ENCODE measurements at places on chromosomes 6 and 20. TPM values are rescaled to one million over a fixed set of nuclear protein-coding genes. Genes with fewer than 3 reads are reported as not detected.

Gene ANGPT4
- total RNA-seq: not detected

Gene PRND
- 34.1 TPM for total RNA-seq

Gene RAD21L1
- not detected for total RNA-seq

Gene PLCB1
- total RNA-seq: 30.9 TPM

Gene MCCD1
- total RNA-seq: not detected

Gene ULBP2
- total RNA-seq: not detected

Gene TUBB1
- total RNA-seq: 1.8 TPM

Gene EMILIN3
- 68.9 TPM for total RNA-seq

GRCh38 chr20:24827603-24828295, 121.3 kb upstream of the CST7 start:
- no peak for DNase-seq

DNA sequence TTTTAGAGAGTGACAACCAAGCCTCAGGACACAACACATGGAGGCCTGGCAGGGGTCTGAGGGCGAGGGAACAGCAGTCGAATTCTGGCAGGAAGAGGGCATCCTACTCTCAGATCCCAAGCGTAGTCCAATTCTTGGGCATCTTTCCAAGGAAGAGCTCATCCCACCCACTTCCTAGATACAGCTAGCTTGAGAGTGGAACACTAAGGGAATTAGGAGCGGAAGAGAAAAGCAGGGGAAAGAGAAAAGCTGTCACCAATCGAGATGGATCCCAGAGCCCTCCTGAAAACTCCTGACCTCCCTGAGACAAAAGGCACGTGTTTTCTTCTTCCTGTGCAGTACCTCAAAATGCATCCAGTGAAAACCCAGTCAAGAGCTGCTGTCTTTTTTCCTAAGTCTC, 67.1 kb downstream of the GFOD1 start:
- DNase-seq: peak; percentile 76

DNA sequence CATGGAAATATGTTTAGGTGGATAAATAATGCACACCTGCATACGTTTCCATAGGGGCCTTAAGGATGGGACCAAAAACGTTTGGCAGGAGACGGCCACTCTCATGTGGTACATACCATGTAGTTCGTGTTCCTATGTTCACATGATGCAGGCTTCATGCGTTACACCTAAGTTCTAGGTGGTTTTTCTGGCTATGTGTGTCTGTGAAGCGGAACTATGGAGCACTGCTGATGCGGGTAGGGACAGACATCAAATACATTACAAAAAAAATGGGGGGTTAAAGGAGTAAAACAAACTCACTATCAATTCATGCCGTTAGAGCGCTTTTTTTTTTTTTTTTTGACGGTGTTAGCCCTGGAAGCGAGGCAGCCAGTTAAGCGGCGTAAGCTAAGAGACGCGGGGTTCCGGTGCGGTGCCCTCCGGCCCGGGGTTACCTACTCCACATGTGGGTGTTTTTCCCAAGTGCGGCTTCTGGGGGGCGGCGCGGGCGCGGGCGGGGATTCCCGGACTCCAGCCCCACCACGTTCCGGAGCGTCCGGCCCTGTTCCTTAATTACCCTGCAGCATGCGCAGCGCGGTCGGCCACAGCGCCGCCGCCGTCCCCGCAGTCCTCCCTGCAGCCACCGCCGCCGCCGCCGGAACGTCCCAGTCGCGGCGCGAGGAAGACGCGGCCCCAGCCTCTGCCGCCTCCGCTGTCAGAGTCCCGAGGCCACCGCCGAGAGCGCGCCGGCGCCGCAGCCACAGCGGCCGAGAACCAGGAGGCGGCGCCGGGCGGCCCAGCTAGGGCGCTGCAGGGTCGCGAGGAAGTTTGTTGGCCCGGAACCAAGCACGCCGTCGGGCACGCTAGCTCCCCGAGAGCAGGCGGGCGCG, 648 bp downstream of the COL19A1 start:
- DNase-seq: peak; percentile 81

GRCh38 chr20:13294522-13294921, 73.4 kb downstream of the ISM1 start:
- DNase-seq: no peak

- DNase-seq: peak; percentile 75
Measured at GRCh38 chr20:17969278-17969883, 563 bp downstream of the MGME1 start.

DNA sequence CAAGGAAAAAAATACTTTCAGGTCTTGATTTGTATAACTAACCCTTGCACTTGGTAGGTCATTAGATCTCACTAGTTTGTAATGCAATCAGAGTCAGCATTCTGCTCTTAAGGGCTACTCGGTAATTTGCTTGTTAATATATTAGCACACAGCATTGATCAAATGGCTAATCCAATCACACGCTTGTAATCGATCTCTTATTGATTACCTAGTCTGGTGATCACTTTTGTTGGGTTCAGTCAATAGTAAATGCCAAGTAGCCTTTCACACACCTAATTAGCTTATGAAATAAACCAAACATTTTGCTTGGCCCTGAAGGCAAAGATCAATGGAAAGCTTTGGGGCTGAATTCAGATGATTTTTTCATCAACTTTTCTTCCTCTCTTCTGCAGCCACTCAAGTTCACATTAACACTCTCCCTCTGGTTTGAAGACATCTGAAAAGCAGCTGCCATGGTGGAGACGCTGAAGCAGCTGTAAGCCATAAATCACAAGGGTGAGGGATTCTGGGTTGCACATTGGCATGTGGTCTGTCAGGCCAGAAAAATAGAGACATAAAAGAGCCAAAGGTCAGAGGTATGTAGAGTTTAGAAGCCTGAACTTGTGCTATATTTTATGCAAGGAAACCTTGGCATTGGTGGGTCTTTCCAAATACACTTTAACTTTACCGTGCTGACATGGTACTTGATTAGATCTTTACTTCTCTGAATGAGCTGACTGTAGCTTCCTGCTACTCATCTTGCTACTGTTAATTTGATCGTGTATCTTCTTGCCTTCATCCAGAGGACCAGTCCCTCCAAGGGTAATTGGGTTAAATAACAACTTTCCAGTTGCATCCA, 234.4 kb downstream of the SIM1 start:
- DNase-seq: peak; percentile 61

- peak; percentile 71 for DNase-seq
Measured at GRCh38 chr6:83057705-83058321, 7.8 kb downstream of the UBE3D start.

- DNase-seq: no peak
Measured at GRCh38 chr6:84766118-84766798, 1.9 kb upstream of the TBX18 start.

DNA sequence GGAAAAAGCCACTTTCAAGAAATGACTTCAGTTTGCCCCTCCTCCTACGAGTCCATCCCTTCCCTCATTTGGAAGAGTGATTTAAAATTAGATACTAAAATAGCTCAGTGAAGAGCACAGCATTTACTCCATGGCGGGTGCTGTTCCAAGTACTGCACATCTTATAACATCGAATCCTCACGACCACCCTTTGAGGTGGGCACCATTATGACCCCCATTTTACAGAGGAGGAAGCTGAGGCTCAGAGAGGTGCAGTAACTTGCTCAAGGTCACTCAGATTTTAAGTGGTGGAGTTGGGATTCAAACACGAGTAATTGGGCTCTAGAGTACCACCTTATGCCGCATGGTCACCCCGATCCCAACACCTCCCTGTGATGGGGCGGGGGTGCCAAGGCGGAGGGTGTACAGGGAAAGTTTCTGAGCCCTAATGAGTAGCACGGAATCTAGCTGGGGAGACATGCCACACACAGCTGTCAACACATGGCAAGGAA, 25.5 kb downstream of the TTBK1 start:
- DNase-seq: no peak

- no peak for DNase-seq
Measured at GRCh38 chr20:13685623-13686022, 46.9 kb upstream of the TASP1 start.

- DNase-seq: no peak
Measured at GRCh38 chr20:18712131-18712530, 101.5 kb upstream of the SCP2D1 start.

DNA sequence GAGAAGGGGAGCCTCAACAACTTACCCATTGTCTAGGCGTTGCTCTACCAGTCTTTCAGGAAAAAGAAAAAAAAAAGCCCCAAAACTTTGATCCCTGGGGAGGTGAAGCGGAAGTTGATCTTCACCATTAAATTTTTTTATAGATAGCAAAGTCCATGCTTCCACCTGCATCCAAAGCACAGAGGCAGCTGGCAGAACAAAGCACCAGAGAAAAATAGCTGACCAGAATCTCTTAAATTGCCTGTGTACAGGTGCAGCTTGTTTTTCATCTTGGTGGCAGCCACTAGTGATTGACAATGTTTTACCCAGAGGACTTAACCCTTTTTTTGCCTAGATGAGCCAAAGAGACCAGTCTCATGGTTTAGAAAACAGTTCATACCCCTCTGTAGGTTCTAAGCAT, 86.0 kb downstream of the MYB start:
- DNase-seq: no peak

DNA sequence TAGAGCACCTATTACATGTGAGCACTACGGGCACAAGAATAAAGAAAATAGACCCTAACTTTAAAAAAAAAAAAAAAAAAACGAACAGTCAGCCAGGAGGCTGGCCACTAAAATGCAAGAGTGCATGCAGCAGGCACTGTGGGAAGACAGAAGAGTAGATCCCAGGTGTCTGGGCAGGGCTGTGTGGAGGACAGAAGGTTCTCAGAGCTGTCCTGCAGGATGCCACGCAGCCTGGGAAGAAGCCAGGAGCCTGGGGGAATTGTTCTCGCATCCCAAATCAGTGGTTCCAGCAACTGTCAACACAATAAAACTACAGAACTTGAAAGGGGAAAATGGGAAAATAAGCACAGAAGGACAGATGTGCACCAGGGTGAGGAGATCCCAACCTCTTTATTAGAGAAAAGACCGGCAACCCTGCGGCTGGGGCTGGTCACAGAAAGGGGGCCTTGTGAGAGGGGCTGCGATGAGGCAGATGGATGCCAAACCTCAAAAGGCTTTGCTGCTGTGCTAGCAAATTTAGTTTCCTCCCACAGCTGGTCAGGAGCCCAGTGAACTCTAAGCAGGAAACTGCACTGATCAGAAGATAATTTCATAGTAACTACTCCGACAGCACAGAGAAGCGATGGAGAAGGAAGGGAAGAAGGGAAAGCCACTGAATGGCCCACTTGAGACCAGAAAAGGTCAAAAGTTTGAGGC, 30.9 kb downstream of the MAP3K5 start:
- DNase-seq: peak; percentile 52

GRCh38 chr6:2626401-2626800, 124.3 kb downstream of the MYLK4 start:
- no peak for DNase-seq

Measured in tongue (tissue), 3 donors.